ENCODE measurements at places on chromosomes 5 and 9.

DNA sequence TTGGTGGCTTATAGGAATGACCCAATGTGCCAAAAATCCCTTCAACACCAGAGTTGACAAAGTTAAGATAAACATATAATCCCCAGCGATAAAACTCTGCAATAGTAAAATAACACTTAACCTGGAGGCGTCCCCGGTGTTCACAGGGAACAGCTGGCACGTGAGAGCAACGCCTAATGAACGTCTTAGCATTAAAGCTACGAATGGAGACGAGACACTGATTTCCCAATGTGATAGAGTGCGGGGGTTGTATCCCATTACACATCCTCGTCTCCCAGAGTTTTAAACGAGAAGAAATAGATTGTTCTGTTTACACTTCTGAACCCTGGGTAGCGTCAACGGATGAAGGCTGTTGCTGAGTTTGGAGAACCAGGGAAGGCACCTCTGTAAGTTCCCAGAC, 57.6 kb downstream of the PTCH1 start:
- DNase-seq, result no peak

GRCh38 chr5:124262991-124263571, 483.4 kb downstream of the ZNF608 start:
- DNase-seq, result no peak

GRCh38 chr5:77952636-77953212, 176.6 kb upstream of the TBCA start:
- no peak for DNase-seq

DNA sequence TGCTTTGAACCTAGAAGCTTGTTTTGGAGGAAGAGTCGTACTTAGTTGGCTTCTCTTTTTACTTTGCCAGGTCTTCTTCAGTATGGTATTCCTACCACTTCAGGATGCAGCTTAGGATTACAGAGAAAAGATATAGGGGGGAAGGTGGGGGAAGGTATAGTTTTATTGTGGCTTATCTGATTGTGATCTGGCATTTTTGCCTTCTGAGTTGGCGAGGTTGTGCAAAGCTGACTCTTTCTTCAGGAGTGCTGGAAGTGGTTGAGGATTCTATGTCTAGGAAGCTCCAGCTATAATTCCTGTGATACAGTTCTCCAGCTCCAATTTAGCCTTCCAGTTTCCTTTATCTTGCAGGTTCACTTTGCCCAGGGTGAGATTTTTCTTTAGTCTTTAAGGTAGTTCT, 7.0 kb downstream of the CDC42SE2 start:
- DNase-seq, result no peak

- DNase-seq, result no peak
These were observed 25.9 kb downstream of the BARX1 start for GRCh38 chr9:93929231-93929630.

GRCh38 chr5:67813877-67814539, 401.5 kb upstream of the PIK3R1 start:
- DNase-seq, result no peak

- no peak for DNase-seq
These were observed 19.1 kb downstream of the TRMO start for GRCh38 chr9:97903177-97903576.

All from stimulated activated effector memory CD8-positive, alpha-beta T cell treated with anti-CD3 and anti-CD28 coated beads, Interleukin-12 subunit alpha, Interleukin-12 subunit beta, amount 100 ng/mL, for 72 hours (primary cell).